ENCODE measurements at places on chromosomes 7 and 10.

- DNase-seq, result no peak
Observed at GRCh38 chr7:15584575-15584974, 22.8 kb upstream of the AGMO start.

- peak; percentile 78 for DNase-seq
Observed at GRCh38 chr10:22681783-22682183, 32.6 kb downstream of the PIP4K2A start.

- peak; percentile 81 for DNase-seq
Observed at GRCh38 chr10:35896001-35896400, 253.9 kb upstream of the FZD8 start.

- peak; percentile 36 for DNase-seq
Observed at GRCh38 chr7:69577221-69577620, 21.1 kb upstream of the AUTS2 start.

DNA sequence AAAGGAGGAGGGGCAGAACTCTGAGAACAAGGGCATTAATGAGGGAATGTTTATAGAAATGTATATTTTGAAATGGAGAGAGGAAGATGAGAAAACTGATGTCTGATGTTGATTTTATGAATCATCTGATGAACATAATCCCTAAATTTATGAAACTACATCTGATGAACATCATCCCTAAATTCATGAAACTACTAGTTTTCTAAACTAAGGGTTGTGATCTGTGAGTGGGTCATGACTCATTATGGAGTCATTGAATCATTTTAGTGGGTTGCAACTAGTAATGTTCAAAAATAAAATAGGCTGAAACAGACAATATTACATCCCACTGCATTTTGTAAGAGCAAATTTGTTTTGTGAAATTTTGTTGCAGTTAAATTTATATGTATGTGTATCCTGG is 442.6 kb upstream of the TEX47 start:
- DNase-seq, result peak; percentile 84

DNA sequence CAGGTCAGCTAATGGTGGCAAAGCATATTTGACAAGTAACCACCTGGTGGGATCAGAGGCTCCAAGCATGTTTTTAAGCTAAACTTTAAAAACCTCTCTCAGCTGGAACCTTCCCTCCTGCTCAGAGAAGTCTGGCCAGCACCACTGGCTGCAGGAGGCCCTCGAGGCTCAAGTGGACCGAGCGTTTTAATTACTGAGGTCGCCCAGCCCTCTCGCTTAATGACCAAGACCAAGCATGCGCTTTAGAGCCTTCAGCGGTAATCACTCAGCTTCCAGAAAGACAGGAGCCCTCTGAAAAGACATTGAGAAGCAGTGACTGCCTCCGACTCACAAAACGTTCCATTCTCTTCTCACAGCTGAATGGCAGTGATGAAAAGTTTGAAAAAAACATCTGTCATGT is 383.4 kb upstream of the ADARB2 start:
- DNase-seq, result no peak

DNA sequence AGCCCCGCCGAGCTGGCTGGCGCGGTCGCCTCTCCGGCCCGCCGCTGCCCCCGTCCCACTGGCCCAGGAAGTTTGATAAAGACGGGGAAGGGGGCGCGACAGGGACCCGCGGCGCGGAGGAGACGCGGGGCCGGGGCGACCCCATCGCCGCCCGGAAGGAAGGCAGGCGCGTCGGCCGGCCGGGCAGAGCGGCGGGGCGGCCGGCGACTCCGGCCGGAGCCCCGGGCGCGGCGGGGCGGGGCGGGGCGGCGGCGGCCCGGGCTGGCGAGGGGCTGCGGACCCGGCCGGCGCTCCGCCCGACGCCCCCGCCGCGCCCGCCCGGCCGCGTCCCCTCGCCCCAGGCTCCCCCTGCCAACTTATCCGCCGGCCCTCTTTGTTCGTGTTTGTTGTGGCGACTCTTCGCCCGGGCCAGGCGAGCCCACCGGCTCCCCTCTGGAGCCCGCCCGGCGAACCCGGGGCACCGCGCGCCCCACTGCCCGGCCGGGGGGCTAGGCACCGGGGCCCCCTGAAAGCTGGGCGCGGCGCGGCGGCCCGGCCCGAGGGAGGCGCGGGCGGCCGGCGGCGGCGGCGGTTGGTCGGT is 571 bp downstream of the KDM7A start:
- DNase-seq, result no peak

Data from fibroblast of skin of right quadriceps (primary cell).